Stimulated activated CD8-positive, alpha-beta memory T cell treated with anti-CD3 and anti-CD28 coated beads, Interleukin-7, amount 100 ng/mL, for 1 hour (primary cell): ENCODE measurements at places on chromosomes 3 and 15.

GRCh38 chr15:91040856-91041255 lies 18.5 kb upstream of the VPS33B start:
- no peak for DNase-seq

GRCh38 chr3:138912237-138912636 lies 34.7 kb downstream of the FOXL2 start:
- no peak for DNase-seq

DNA sequence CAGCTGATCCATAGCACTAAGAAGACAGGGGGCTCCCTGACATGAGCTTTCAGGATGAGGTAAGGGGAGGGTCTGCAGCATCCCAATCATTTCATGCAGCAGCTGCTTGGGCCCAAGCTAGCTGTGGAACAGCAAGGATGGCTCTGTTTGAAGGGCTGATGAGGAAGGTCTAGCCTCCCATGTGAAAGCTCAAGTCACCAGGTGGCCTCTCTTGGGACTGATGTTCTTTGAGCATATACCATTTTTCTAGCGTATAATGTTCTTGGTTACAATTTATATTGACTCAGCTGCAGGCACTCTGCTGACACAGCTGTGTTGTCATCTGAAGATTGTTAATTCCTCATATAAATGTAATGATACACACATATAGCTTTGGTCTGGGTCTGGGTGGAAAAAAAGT lies 87.0 kb downstream of the CD200R1L start:
- DNase-seq: no peak

DNA sequence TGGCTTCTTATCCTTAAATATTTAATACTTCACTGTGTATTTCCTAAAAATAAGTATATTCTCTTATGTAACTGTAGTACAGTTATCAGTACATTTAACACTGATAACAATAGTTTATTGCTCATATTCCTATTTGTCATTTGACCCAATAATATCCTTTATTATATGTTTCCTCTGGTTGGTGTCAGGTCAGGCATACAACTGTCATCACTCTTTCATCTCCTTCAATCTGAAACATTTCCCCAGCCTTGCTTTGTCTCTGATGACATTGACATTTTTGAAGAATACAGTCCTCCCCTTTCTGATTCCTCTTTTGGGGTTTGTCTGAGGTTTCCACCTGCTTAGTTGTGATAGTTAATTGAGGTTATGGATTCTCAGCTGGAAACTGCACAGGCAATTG lies 27.8 kb downstream of the PLEKHO2 start:
- no peak for DNase-seq

- no peak for DNase-seq
These were observed 74.2 kb downstream of the EPHB3 start for GRCh38 chr3:184635774-184636173.

GRCh38 chr15:34802803-34803750 lies 7.7 kb upstream of the ACTC1 start:
- no peak for DNase-seq

DNA sequence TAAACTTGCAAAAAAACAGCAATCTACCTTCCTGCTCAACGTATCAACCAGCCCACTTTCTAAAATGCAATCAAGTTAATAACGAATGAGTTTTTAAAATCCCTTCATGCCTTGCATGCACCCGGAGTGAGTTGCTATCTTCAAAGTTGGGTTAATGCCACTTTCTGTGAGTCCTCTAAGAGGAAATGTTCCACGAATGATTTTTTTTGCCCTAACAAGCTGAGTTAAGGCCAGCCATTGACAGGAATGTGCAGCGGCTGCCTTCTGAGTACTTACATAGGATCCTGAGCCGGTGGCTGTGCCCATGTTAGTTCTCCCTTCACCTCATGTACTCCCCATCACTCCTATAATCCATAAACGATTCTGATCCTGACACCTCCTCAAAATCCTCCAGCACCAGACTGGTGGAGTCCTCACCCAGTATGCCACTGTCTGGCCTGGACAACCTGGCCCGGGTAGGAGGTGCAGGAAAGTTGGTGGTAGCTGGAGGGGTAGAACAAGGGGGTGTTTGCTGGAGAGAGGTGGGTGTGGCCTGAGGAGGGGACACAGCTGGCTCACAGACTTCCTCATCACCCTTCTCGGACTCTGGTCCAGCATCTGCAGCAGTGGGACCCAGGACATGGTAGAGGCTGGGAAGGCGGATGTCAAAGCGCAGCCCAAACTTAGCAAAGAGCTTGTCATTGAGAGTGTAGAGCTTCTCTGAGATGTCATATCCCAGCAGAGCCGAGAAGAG lies 12.4 kb downstream of the POPDC2 start:
- no peak for DNase-seq

GRCh38 chr15:74157868-74158827 lies 15.4 kb upstream of the ISLR start:
- no peak for DNase-seq

GRCh38 chr15:61169275-61169903 lies 59.7 kb downstream of the RORA start:
- DNase-seq: no peak

- DNase-seq: no peak
These were observed 215.2 kb downstream of the PCCB start for GRCh38 chr3:136465296-136465695.

DNA sequence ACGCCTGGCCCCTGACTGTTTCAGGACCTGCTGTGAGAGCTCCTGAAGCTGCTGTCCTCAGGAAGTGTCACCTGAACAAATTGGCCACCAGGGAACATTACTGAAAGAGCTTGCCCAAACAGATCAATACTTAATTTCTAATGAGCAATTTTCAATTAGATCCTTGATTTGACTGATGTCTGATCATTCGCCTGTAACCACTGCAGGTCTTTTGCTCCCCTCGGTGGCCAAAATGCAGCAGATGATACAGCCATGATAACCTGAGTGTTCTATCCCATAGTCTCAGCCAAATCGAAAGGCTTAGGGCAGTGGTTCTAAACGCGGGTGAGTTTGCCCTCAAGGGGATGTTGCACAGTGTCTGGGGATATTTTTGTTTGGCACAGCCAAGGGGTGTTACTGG lies 57.6 kb upstream of the MEX3B start:
- DNase-seq: no peak

- no peak for DNase-seq
These were observed 12.9 kb downstream of the DZIP3 start for GRCh38 chr3:108602249-108602934.

DNA sequence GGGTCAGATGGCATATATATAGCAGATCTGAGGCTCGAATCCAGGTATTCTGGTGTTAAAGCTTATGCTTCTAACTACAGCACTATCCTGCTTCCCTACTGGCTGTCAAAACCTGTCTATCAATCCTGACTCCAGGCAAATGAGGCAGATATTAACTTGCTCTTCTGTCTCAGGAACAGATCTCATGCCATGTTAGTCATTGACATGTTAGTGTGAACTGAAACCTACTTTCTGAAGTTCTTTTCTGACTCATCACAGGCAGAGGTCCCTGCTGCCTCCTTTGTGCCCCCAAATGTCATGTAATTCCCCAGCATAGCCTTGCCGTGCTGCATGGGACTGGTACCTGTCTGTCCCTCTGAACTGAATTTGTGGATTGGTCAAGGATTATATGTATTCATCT lies 125.0 kb upstream of the SMAD3 start:
- DNase-seq: no peak

- no peak for DNase-seq
These were observed 68.7 kb downstream of the SLTM start for GRCh38 chr15:58864602-58865424.

- no peak for DNase-seq
These were observed 1.5 kb upstream of the NCKIPSD start for GRCh38 chr3:48687220-48687678.

DNA sequence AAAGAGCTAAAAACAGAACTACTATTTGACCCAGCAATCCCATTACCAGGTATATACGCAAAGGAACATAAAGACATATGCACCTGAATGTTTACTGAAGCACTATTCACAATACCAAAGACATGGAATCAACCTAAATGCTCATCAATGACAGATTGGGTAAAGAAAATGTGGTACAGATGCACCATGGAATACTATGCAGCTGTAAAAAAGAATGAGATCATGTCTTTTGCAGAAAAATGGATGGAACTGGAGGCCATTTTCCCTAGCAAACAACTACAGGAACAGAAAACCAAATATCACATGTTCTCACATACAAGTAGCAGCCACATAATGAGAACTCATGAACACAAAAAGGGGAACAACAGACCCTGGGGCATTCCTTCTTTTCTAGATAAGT lies 208.9 kb upstream of the LRRFIP2 start:
- no peak for DNase-seq

DNA sequence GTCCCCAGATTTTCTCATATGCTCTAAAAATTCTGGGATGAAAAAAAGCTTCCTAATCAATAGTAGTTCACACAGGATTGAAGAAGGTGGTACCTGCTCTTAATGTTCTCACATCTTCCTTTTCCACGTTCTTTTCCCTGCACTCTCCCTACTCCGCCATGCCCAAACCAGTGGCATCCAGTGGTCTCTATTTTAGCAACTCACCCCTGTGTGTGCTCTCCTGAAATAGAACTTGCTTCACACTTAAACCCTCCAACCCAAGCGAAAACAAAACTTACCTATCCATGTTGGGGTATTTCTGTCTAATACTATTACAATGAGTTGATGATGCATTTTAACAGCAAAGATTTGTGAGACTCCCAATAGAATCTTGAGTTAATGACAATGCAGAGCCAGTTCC lies 148.8 kb downstream of the PLD1 start:
- DNase-seq: no peak

- no peak for DNase-seq
These were observed 159.0 kb upstream of the CHRNA7 start for GRCh38 chr15:31871166-31871886.
